ENCODE measurements at places on chromosomes 4 and X. TPM values are rescaled to one million over a fixed set of nuclear protein-coding genes. Genes with fewer than 3 reads are reported as not detected.

Gene CCDC120
- 0.50 TPM for total RNA-seq

Gene ZNF630
- 1.3 TPM for total RNA-seq

Gene ETNPPL
- total RNA-seq = not detected

Gene DDX53
- total RNA-seq = not detected

Gene WNK3
- total RNA-seq = 0.50 TPM

Gene TCEAL8
- total RNA-seq = 90.1 TPM

Gene FAAH2
- not detected for total RNA-seq

Gene EPHA5
- total RNA-seq = under 0.01 TPM

Gene MAGEA1
- not detected for total RNA-seq

Gene AFF2
- 0.17 TPM for total RNA-seq

Gene STATH
- total RNA-seq = not detected

Gene NR3C2
- 0.17 TPM for total RNA-seq

Gene LIMCH1
- total RNA-seq = 0.34 TPM

Gene HMX1
- total RNA-seq = not detected

All from bronchus fibroblast of lung (primary cell).